ENCODE measurements at places on chromosomes 5 and 9. TPM values are rescaled to one million over a fixed set of nuclear protein-coding genes. Genes with fewer than 3 reads are reported as not detected.
A peak's percentile ranks its signal among the peaks of the same experiment; 100 is the strongest.

Gene LCN10
- polyA plus RNA-seq, result 14.7 TPM

Gene SPARC
- 301 TPM for polyA plus RNA-seq

Gene APBA1
- 3.5 TPM for polyA plus RNA-seq

Gene OCLN
- polyA plus RNA-seq, result 1.2 TPM

Gene NR4A3
- 57.4 TPM for polyA plus RNA-seq

Gene ADAMTSL1
- polyA plus RNA-seq, result 1.2 TPM

Gene ANKRD34B
- polyA plus RNA-seq, result not detected

Gene SLC6A3
- not detected for polyA plus RNA-seq

- DNase-seq, result no peak
These were observed 1671.2 kb upstream of the ACO1 start for GRCh38 chr9:30713243-30713642.

DNA sequence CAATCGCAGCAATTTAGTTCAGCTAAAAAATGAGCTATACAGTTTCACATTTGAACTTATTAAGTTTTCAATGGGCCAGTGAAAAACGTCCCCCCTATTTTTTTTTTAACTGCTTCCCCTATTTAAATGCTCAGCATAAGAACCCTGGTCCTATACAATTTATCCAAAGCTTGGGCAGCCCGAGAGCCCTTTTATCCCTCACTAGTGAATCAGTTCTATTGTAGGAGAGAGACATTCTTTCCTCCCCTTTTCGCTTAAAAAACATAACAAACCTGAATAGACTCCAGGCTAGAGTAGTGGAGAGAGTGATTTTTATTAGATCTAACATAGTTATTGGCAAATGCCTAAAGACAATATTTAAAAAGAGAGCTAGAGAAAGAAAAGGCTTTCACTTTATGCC, 1.4 kb downstream of the LIX1 start:
- no peak for DNase-seq

- DNase-seq, result peak; percentile 23
These were observed 186.3 kb downstream of the ZNF462 start for GRCh38 chr9:107049046-107049802.

DNA sequence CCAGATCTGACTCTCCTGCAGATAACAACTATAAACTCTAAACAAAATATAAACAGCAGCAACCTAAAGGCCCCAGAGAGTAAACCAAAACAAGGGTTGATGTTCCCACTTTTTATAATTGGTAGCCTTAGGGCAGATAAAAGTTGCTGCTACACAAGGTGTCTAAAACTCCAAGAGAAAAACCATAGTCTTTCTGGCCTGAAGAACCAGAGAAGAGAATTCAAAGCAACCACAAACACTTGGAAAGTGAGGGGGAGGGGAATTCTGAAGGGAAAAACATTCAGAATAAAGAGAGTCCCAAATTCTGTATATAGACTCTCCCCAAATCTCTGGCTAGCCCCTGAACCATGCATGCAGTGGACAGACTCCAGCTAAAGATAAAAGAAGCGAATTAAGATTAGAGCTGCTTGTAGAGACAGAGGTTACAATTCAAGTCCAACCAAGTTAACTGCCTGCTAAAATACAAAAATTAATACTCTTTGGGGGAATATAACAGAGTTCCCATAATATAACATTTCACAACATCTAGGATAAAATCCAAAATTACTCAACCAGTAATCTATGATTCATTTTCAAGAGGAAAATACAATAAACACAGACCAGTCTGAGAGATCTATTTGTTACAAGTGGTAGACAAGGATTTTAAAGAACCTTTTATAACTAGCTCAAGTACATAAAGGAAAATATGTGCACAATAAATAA, 37.5 kb upstream of the RGMB start:
- DNase-seq, result no peak

- no peak for DNase-seq
These were observed 243.5 kb downstream of the GADD45G start for GRCh38 chr9:89848060-89849040.

GRCh38 chr5:150057511-150057910, 28.8 kb downstream of the CSF1R start:
- no peak for DNase-seq
